ENCODE measurements at places on chromosomes 5 and 9. TPM values are rescaled to one million over a fixed set of nuclear protein-coding genes. Genes with fewer than 3 reads are reported as not detected.

DNA sequence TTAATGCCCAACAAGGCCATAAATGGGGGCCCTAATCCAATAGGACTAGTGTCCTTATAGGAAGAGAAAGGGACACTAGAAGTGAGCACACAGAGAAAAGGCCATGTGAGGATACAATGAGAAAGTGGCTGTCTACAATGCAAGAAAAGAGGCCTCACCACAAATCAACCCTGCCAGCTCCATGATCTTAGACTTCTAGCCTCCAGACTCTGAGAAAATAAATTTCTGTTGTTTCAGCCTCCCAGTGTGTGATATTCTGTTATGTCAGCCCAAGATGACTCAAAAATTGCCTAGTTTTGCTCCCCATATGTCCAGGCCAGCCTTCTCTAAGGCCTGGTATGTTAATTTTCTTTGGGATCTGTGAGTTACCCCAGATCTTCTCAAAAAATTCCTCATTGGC lies 32.3 kb upstream of the HTR4 start:
- no peak for DNase-seq

- DNase-seq, result no peak
Measured at GRCh38 chr9:89773170-89773569, 168.4 kb downstream of the GADD45G start.

DNA sequence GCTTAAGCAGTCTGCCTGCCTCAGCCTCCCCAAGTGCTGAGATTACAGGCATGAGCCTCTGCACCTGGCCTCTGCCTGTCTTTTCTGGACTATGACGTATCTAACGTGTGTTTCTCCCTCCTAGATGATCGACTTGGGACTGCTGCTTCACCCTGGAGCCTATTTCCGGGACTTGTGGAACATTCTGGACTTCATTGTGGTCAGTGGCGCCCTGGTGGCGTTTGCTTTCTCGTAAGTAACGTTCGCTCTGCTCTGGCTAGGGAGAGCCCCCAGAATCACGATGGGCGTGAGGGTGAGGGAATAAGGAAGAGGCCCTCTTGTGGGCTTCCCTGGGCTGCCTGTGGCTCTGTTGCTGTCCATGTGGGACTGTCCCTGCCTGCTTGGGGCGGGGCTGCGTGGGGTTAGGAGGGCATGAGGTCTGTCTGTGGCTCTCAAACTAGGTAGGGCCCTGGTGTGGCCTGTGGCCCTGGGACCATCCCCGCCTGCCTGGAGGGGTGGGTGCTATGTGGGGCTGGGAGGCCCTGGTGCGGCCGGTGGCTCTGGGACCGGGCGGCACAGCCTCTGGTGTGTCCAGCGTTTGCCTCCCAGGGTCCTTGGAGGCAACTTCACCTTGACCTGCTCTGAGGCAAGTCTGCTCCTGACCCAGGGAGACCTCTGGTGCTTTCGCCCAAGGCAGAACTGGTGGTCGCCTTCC lies 171.7 kb downstream of the CACNA1B start:
- no peak for DNase-seq

DNA sequence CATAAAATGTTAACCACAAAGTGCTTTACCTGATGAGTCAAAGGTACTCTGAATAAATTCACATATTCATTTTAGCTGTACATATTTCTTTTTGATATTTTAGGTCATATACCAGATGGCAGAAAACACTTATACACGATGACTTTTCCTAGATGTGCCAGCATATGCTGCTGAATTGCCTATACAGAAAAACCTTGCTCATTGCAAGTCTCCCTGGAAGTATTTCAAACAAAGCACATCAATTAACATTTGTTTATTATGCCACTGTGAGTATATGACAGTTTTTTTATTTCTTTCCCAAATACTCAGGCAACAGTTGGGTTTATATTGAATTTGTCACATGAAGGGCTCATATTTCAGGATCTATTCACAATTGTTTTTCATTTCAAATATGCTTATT lies 180.8 kb downstream of the TMEM232 start:
- no peak for DNase-seq

DNA sequence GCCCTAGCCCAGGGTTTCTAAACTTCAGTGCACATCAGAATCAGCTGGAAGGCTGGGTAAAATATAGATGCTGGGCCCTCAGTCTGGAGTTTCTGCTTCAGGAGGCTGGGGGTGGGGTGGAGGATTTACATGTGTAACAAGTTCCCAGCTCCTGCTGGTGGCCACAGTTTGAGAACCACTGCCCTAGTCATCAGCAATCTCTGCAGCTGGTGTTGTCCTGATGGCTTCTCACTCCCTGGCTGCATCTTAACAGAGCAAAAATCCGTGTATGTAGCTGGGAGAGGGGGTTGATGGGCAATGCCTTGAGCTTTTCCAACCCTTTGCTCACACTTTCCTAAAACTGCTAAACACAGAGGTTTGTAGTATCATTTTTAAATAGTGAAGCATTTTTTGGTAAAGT lies 186.0 kb upstream of the KLF9 start:
- DNase-seq, result no peak

Gene CBY3
- total RNA-seq, result not detected

Gene FOXD4L4
- total RNA-seq, result not detected

GRCh38 chr9:78430387-78430786 lies 133.5 kb downstream of the PSAT1 start:
- DNase-seq, result no peak

DNA sequence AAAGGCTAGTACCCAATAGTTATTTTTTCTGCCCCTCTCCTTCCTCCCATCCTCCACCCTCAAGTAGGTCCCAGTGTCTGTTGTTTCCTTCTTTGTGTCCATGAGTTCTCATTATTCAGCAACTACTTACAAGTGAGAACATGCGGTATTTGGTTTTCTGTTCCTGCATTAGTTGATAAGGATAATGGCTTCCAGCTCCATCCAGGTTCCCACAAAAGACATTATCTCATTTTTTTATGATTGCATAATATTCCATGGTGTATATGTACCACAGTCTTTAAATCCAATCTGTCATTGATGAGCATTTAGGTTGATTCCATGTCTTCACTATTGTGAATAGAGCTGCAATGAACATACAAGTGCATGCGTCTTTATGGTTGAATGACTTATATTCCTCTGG lies 128.3 kb upstream of the ANKRD55 start:
- DNase-seq, result no peak

DNA sequence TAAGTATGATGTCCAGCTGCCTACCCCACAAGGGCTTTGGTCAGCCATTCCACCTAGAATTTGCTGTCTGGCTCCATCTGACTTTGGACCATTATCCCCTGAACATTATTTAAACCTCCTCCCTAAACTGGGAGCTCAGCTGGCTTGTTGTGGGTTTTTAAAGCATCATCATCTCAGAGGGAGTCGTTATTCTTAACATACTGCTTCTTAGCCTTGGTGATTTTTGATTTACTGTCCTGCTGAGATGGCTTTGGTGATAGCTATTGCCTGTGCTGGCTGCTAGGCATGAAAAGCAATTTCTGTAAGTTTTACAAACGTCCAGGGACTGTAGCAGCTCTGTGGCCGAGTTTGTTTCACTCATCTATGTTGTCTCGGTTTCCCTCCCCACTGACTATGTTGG lies 256.1 kb downstream of the NR3C1 start:
- DNase-seq, result no peak

Gene NOL6
- total RNA-seq, result 45.4 TPM

DNA sequence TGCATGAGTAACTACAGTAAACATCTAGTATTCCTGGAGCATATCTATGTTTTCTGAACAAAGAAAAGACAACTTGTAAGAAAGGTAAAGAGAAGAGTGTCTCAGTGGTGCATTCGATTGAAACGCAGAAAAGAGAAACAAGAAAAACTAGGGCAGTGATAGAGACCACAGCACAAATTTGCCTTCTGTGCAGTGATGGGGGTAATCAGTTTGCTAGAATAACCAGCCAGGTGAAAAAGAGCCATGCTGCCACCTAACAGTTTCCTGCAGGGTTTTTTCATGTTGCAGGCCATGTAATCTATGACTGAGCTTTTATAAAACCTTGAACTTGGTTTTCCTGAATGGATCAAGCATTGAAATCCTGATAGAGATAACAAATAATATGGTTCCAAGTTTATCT lies 198.4 kb upstream of the MEF2C start:
- no peak for DNase-seq

Gene C9orf152
- total RNA-seq, result not detected

Gene NXNL2
- total RNA-seq, result 3.1 TPM

GRCh38 chr9:136339173-136339957 lies 12.0 kb downstream of the GPSM1 start:
- DNase-seq, result no peak

Gene LCN15
- not detected for total RNA-seq

Gene FOXD4L5
- not detected for total RNA-seq

GRCh38 chr5:74850789-74851425 lies 15.3 kb downstream of the FAM169A start:
- no peak for DNase-seq

DNA sequence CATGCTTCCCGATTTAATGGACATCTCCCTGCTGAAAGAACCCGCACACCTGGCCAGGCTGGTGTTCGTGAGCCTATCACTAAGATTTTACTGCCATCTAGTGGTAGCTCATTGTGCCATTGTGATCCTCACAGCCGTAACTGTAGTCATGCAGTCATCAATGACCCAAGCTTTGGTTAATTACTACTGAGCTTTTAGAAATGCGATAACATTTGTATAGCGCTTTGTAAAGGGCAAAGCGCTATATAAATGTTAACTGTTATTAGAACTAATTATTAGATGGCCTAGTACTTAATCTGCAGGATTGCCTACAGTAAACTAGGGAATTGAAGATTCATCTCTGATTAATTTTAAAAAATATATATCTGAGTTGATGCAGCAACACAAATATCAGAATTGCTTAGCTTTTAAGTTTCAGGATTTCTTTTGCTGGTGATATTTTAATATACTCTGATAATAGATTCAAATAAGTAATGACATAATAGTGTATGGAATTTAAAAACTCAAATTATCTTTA lies 90.2 kb downstream of the HACD4 start:
- peak; percentile 36 for DNase-seq

Gene SPATA9
- 0.36 TPM for total RNA-seq

Data from epithelial cell of proximal tubule (primary cell).